D721Med (cell line): ENCODE measurements at places on chromosomes 5 and 9.

DNA sequence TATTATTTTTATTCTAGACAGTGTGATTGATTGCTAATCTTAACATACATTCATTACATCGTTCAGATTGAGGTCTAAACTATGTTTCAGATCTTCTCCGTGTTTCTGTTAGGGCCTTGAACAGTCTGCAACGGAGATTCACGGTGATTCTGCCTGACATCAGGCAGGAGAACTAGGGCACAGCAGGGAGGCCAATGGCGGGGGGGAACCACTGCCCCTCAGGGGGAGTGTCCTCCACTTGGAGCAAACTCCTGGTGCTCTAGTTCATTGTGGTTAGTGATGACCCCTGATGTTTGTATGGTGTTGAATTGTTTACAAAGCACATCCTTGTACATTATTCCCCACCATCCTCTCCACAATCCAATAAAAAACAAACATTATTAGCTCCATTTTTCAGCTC lies 173.5 kb downstream of the ZNF608 start:
- DNase-seq = no peak

GRCh38 chr5:151751091-151751490 lies 7.3 kb downstream of the ATOX1 start:
- no peak for DNase-seq

GRCh38 chr9:33739398-33739797 lies 56.0 kb upstream of the PRSS3 start:
- no peak for DNase-seq

GRCh38 chr5:172164769-172165212 lies 23.2 kb downstream of the STK10 start:
- DNase-seq = no peak

DNA sequence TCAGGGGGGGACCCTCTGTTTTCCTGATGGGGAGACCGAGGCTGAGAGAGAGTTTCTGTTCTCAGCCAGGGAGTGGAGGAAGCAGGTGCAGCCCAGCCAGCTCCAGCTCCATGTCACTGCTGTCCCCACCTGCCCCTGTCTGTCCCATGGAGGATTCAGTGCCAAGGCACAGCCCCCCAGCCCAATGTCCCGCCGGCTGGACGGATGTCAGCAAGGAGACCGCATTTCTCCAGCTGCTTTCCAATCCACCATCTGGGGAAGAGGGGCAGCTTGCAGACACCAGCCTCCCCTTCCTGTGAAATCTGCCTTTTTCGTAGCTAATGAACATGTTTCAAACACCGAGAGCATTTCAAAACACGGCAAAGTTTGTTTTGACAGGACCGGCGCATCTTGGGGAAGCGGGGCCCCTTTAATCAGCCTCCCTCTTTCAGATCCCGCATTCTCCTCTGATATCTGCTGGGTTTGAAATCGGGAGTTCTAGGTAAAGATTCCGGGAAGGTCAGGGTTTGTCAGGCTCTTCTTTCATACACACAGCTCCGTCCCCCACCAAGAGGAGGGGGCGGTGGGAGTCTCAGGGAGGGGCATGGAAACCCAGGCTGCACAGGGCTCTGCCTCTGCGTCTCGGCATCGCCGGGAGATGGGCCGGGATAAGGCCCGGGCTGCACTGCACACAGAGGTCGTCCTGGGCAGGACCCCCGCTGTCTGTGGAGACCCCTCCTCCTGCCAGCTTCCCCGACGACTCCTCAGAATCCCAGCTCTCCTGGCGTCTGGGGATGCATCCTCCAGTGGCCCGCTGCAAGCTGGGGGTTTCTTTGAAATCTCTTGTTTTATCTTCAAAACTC lies 74.8 kb downstream of the NEK6 start:
- no peak for DNase-seq

DNA sequence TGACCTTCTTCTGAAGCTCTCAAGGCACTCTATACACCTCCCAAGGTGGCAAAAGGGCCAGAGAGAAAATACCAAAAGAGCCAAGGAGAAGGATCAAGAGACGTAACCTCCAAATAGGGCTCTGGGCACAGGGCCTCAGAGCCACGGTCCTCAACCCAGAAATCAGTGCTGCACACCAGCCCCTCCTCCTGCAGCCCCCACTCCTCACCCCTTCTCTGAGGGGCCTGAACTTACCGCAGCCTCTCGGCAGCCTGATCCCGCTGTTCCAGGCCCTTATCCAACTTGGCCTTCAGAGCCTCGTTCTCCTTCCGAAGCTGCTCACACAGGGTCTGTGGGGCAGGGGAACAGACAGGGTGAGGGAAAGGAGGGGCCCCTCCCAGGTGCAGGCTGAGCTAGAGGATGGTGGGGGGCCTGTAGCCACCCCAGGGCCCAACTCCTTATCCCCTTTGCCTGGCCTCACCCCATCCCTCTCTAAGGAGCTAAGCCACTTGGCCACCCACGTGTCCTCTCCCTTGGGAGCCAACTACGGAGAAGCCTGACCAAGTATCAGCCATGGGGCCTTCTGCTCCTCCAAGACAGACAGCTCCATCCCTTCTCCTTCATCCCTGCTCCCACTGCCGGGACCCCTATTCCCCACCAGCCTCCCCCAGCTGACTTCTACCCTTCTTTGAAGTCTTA lies 28.8 kb downstream of the TNIP1 start:
- no peak for DNase-seq

- no peak for DNase-seq
Observed at GRCh38 chr5:98248949-98249348, 524.5 kb upstream of the RGMB start.
